ENCODE measurements at places on chromosomes 5 and 9. TPM values are rescaled to one million over a fixed set of nuclear protein-coding genes. Genes with fewer than 3 reads are reported as not detected.

- DNase-seq: no peak
Observed at GRCh38 chr5:109102096-109102690, 307.6 kb downstream of the PJA2 start.

DNA sequence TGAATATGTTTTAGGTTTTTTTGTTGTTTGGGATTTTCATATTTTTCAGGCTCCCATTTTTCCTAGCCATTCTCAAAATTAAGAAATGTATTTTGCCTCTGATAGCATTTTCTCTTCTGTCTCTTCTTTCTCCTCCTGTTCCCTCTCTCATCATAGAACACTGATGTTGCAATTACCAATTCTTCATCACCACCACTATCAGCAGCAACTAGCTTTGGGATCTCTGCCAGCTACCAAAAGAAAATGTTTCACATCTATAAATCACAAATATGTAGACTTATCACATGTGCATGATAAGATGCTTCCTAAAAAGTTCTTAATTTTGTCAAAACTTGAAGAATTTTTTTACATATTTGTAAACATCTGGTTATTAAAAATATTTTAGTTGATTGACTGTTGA, 887.1 kb downstream of the MAT2B start:
- no peak for DNase-seq

GRCh38 chr9:116464987-116465571, 222.0 kb upstream of the TRIM32 start:
- DNase-seq: peak; percentile 50

- no peak for DNase-seq
Observed at GRCh38 chr5:101689306-101689705, 606.8 kb downstream of the SLCO4C1 start.

- DNase-seq: no peak
Observed at GRCh38 chr5:98877600-98877999, 51.2 kb downstream of the CHD1 start.

- DNase-seq: no peak
Observed at GRCh38 chr9:18007621-18008020, 428.8 kb downstream of the SH3GL2 start.

Gene SPINK6
- total RNA-seq: not detected

Gene SPATA31D4
- not detected for total RNA-seq

Gene ORM2
- 24.9 TPM for total RNA-seq

Gene CMBL
- total RNA-seq: 15.9 TPM

Gene TRAF1
- total RNA-seq: 5.8 TPM

Gene NR4A3
- 11.7 TPM for total RNA-seq

Gene CENPP
- 4.0 TPM for total RNA-seq

Gene FAM153A
- total RNA-seq: 14.4 TPM

Gene ENDOG
- 5.6 TPM for total RNA-seq

Gene RLN2
- 0.49 TPM for total RNA-seq
